SK-MEL-5 (cell line): ENCODE measurements at places on chromosomes 2 and 18. TPM values are rescaled to one million over a fixed set of nuclear protein-coding genes. Genes with fewer than 3 reads are reported as not detected.
A peak's percentile ranks its signal among the peaks of the same experiment; 100 is the strongest.

- no peak for DNase-seq
These were observed 50.2 kb downstream of the UNC80 start for GRCh38 chr2:209821806-209822205.

DNA sequence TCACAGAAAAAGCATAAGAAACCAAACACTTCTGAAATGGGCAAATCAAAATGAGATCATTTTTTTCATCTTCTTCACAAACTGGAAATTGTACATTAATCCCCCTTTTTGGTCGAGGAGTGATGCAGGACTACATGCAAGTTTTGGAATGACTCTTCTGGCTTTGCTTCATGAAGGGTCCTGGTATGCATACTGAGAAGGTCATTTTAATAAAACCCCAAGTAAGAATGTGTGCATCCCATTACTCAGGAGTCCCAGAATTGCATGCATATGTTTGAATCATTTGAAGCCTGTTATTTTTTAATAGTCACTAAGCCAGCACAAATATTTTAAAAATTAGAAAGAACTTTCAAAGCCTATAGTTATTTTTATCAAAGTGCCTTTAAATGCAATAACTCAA is 16.7 kb upstream of the EHBP1 start:
- DNase-seq = no peak

GRCh38 chr18:57881818-57882413 is 78.8 kb upstream of the ATP8B1 start:
- peak; percentile 84 for DNase-seq

DNA sequence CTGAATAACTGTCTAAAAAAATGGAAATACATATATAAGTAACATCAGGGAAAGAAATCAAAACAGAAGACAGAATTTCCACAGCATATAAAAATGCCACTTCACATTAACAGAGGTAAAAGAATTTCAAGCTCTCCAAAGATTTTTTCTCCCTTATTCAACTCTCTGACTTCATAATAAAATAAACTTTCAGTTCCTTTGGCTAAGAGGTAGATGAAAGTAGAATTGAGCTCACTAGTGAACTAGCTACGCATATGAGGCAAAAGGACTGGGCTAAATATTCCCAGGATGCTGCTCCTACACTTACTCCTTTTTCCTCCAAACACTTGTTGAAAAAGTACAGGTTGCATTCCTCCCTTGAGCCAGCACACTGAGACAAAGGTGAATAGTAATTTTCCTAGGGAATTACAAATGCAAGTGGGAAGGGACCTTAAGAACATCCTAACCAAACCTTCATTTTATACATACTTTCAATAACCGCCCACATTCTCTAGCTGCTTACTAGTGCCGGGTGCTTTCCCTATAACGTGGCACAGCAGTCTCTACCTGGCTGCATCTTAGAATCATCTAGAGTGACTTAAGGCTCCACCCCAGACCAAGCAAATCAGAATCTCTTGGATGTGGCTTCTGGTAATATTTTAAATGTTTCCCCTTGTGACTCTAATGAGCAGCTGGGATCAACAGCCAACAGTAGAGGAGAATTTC is 136.6 kb downstream of the MTCL1 start:
- no peak for DNase-seq

GRCh38 chr18:59481436-59481835 is 122.4 kb upstream of the LMAN1 start:
- no peak for DNase-seq

GRCh38 chr2:82275599-82275998 is 1971.0 kb upstream of the LRRTM1 start:
- no peak for DNase-seq

DNA sequence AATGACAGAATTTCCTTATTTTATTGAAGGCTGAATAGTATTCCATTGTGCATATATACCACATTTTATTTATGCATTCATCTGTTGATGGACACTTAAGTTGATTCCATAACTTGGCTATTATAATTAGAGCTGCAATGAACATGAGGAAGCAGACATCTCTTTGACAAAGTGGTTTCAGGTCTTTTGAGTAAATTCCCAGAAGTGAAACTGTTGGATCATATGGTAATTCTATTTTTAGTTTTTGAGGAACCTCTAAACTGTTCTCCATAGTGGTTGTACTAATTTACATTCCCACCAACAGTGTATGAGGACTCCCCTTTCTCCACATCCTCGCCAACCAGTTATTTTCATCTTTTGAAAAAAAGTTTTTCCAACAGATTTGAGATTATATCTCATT is 77.5 kb downstream of the TMEM200C start:
- DNase-seq = no peak

DNA sequence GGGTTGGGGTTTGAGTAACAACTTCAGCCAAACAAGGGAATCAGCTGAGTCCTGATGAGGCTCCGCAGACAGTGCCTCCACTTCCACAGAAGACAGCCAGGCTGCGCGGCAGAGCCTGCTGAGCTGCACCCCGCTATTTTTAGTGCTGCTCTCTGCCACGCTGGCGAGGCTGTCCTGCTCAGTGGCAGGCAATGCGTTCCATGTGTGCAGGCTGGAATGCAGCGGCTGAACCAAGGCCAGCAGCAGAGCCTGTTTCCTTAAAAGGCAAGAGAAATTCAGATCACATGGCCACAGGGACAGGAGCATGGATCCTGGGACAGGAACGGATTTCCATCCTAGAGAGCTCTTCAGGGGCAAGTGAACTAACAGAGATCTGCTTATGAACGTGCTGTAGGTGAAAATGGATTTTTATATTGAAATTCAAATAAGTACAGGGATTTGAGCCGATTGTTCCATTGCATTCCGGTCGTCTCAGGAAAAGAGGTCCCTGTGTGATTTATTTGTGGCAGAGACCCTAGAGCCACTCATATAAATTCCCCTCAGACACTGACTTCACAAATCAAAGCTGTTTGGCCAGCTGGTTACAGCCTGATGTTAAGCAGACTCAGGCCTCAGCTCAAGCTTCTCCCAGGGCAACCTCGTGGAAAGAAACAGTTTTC is 98.7 kb downstream of the COL6A3 start:
- DNase-seq = no peak

DNA sequence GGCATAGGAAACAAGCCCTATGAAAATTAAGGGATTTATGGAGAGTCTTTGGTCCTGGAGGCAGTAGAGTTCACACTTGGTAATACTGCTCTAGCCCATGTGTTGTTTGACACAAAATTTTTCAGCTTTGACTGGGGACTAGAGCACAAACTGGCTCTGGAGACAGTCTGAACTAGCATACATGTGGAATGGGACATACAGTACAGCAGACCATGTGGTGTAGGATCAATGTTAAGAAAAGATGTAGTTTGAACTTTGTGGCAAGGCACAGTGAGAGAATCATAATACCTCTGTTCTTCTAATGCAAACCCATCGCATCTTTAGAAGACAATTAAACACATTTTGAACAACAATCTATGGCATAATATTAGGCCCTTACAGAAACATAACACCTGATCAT is 521.5 kb upstream of the DDX18 start:
- DNase-seq = no peak

- no peak for DNase-seq
These were observed 76.2 kb downstream of the MAP3K20 start for GRCh38 chr2:173151671-173152401.

DNA sequence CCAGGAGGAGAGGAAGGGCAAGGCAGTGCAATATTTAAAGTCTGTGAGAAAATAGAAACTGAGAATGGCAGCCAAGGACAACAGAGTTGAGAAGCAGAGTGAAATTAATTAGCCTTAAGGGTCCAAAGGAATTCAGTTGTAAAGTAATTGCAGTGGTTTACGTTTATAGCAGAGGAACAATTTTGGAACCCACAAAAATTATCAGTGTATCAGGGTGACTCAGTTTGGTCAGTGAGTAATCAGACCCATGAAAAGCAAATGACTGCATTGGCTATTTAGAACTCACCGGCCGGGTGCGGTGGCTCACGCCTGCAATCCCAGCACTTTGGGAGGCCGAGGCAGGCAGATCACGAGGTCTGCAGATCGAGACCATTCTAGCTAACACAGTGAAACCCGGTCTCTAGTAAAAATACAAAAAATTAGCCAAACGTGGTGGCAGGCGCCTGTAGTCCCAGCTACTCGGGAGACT is 245.8 kb upstream of the SLC39A10 start:
- no peak for DNase-seq

DNA sequence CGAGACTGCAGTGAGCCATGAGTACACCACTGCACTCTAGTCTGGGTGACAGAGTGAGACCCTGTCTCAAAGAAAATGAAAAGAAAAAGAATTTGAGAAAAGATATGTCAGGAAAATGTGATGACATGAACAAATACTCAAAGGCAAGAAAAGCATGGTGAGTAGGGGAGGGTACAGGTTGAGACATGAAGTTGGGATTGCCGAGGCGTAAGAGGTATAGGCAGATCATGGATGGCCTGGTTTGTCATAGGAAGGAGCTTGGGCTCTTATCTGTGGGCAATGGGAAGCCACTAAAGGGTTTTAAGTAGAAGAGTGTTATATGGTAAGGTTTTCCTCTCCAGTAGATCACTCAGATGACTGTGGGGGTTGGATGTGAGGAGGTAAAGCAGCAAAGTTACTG is 32.3 kb downstream of the SPAST start:
- no peak for DNase-seq

GRCh38 chr18:78994000-78994399 is 14.4 kb downstream of the SALL3 start:
- no peak for DNase-seq

DNA sequence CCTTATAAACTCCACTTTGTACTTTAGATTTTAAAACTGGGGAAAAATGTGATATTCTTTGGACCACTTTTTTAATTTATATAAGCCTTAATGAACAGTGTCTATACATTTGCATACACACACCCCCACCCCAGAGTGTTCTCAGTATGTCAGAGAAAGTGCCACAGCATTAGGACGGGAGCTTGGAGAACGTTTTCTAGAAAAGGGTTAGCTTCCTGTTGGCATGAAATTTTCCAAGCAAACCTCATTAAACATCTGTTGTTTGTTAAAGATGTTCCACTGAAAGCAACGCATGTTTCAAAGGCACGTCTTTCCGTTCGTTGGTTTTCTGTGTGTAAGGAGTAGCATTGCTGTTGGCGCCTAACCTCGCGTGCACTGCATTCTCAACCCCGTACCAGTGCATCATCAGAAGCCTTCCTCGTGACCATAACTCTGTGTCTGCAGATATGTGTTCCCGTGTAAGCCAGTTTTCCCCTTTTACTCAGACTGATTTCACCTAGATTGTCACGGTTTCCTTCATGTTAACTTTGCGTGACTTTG is 228.5 kb downstream of the ALPK2 start:
- DNase-seq = no peak

GRCh38 chr2:216985658-216986141 is 125.8 kb upstream of the TNP1 start:
- DNase-seq = no peak

- DNase-seq = no peak
These were observed 69.1 kb downstream of the NAB1 start for GRCh38 chr2:190717764-190718651.

- no peak for DNase-seq
These were observed 260.4 kb upstream of the SIX3 start for GRCh38 chr2:44680983-44681531.

GRCh38 chr18:5841518-5841917 is 53.8 kb downstream of the TMEM200C start:
- DNase-seq = peak; percentile 19

- DNase-seq = peak; percentile 35
These were observed 93.1 kb downstream of the SLC8A1 start for GRCh38 chr2:40358783-40359182.

DNA sequence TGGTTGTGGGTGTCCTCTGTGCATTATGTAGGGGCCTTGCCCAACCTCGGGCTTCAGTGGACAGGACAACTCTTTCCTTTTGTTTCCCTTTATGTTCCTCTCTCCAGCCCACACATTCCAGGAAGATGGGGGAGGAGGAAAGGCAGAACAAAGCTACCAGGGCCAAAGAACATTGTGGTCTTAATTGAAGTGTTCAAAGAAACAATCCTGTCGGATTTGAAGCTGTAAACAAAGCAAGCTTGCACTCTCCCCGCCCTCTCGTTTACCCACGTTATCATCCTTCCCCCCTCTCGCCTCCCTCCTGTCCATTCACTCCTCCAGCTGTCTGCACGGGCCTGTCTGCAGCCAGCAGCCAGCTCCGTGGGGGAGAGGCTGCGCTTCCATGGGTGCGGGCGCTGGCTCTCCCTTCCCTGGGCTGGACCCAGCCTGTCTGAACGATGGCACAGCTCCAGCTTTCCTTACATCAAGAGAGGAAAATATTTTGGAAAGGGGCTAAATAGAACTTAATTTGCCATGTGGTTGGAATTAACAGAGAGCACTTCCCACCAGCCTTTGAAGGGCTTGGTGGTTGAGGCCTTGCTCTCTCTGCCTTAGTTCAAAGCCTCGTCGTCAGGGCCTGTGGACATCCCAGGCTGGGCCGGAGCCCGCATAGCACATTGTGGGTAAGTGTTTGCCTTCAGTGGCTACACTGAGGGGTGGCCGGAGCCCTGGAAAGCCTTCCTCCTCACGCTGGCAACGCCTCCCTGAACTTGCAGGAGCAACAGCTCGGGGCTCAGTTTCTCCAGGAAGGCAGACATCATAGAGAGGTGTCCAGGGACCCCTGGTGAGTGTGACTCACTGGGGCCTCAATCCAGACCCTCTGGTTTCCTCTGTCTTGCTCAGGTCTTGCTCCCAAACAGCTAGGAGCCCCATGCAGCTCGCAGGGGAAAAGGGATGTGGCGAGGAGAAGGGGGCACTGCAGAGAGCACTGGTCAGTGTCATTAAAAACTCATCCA is 60.6 kb upstream of the HS6ST1 start:
- no peak for DNase-seq

GRCh38 chr2:161245261-161245553 is 63.0 kb upstream of the PSMD14 start:
- no peak for DNase-seq

Gene FAM168B
- total RNA-seq = 65.5 and 69.6 TPM in 2 replicates

Gene CD8B2
- not detected in 2 replicates for total RNA-seq

Gene ZNF385B
- total RNA-seq = not detected in 2 replicates

Gene TUBA3E
- not detected in 2 replicates for total RNA-seq

Gene LIMS4
- 0.16 TPM in 1 of 2 replicates, not detected in the other for total RNA-seq

Gene SCTR
- total RNA-seq = not detected in 2 replicates

Gene PFN4
- 1.6 and 2.3 TPM in 2 replicates for total RNA-seq

Gene TLX2
- 0.16 and 0.55 TPM in 2 replicates for total RNA-seq

Gene GALNT5
- total RNA-seq = not detected in 2 replicates

Gene RPRM
- not detected in 2 replicates for total RNA-seq
